CD4-positive, alpha-beta T cell treated with Interleukin-15 for 4 hours (primary cell): ENCODE measurements at places on chromosomes 5 and 9.

- no peak for DNase-seq
Measured at GRCh38 chr5:39151745-39152144, 67.6 kb downstream of the FYB1 start.

- no peak for DNase-seq
Measured at GRCh38 chr5:172901012-172901780, 58.0 kb upstream of the RPL26L1 start.

DNA sequence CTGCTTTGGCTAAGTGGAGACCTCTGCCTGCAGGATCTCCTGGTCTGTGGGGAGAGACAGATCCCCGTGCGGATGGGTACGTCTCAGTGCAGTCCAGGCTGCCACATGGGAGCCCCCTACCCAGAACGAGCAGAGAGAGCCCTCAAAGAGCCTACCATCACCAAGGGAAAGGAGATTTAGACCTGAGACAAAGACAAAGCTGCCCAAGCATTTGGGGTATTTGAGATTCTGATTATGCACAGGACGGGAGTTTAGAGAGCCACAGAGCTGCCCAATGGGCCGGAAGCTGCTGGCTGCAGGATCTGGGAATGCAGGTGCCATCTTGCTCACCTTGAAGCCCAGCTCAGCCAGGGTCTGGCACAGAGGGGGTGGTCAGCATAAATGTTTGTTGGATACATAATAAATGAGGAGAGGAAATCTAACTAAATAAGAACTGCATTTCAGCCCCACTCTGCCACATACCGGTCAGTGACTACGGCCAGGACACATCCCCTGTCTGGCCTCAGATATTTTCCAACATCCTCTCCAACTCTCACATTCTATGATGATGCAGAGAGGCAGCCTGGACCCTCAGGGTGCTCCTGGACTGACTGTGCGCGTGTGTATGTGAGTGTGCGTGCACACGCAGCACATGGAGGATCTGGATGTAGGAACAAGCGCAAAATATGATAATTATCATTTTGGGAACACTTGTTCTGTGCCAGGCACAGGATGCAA lies 157.8 kb downstream of the FGF18 start:
- no peak for DNase-seq

DNA sequence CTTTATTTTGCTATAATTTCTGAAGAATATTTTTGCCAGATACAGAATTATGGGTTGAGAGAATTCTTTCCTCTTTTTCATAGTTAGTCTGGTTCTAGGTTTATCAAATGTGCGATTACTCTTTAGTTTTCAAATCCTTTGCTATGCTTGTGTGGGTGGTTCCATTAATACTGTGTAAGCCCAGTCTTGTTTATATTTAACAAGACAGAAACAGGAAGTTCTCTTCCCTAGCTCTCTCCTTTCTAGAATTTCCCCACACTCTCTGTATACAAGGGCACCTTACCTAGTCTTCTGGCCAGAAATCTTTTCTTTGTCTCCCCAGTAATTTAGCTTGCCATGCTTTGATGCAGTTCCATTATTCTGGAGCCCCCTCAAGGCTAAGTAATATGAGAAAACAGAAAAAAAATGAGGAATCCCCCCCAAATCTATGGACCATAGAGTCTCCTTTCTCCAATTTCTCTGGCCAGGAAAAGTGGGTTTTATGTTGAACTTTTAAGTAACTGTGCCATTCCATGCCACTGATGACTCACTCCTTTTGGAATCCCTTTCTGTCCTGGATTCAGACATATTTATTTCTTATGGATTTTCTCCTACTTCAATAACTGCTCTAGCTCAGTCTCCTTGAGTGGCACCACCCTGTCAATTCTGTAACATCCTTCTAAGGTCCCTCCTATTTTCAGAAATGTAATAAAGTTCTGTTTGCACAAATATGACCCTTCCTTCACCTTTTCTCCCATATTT lies 1714.1 kb downstream of the EFNA5 start:
- DNase-seq: no peak

DNA sequence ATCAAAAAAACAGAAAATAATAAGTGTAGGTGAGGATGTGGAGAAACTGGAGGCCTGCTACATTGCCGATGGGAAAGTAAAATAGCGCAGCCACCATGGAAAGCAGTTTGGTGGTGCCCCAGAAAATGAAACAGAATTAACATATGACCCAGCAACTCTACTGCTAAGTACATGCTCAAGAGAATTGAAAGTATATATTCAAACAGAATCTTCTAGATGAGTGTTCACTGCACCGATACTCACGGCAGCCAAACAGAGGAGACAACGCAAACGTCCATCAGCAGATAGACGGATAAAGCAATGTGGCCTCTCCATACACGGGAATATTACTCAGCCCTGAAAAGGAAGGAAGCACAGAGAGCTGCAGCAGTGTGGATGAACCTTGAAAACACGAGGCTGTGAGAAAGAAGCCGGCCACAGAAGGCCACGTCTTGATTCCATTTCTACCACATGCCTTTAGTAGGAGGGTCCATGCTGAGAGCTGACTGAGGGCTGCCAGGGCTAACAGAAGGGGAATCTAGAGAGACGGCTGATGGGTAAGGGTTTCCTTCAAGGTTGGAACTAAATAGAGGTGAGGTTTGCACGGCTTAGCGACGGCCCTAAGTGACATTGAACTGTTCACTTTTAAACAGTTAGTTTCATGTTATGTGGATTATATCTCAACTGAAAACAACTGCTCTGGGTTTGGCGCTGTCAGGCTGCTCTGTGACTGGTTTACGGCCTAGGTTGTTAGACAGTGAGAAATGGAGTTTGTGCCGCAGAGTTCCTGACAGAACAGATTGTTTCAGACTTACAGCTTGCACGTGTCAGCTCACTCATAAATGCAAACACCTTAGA lies 29.8 kb downstream of the AHRR start:
- DNase-seq: no peak

DNA sequence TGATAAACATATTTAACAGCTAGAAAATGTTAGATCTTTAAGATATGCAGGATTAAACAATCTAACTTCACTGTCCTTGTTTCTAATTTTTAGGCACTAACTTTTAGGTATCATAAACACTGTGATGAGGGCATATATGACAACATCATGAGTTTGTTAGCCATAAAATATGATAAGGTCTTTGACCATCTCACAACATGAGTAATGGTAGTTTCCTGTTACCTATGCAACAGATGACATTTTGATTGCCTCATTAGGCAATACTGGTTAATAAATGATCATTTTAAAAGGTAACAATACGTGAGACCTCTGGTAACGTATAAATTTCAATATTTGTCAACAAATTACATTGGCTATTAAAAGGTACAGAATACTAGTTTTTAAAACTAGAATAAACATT lies 613.5 kb downstream of the PDE4D start:
- DNase-seq: no peak
